Activated CD8-positive, alpha-beta T cell treated with anti-CD3 and anti-CD28 coated beads for 36 hours (primary cell): ENCODE measurements at places on chromosomes 13 and 19. TPM values are rescaled to one million over a fixed set of nuclear protein-coding genes. Genes with fewer than 3 reads are reported as not detected.

DNA sequence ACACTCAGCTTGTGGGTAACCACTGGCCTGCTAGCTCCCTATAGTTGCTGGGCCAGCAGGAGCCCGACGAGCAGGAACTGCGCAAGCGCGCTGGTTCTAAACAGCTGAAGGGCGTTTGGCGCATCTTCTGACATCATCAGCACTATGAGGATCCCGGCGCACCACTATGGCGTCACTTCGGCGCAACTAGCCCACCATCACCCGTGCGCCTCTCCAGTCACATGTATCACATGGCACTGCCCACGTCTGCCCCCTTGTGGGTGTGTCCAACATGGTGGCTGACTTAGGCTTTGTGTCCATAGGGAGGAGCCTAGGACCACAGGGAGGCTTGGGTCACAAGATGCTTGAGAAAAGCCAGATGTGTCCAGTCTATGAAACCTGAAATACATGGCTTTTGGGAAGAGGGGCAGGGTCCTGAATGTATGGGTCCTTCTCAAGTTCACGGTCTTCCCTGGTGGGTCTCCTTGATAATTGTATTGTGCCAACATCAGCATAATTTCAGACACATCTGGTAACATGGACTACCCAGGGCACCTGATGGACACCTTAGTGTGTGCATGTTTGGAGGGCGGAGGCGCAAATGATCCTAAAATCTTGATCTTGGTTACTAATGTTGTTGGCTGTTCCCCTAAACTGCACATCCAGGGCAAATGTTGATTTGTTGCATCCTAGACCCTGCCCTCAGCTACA is 18.0 kb downstream of the KLK4 start:
- no peaks in the 10 kb centered on the region for H3K36me3 ChIP-seq
- peak; percentile 15 for DNase-seq
- peaks cover 1% of the 10 kb centered on the region for H3K4me1 ChIP-seq

GRCh38 chr13:102679449-102680132 is 15.3 kb downstream of the METTL21C start:
- H3K27ac ChIP-seq = peak overlapping the region; percentile 36
- H3K27me3 ChIP-seq = no peaks in the 10 kb centered on the region
- no peak overlapping the region for H3K4me3 ChIP-seq
- DNase-seq = no peak

DNA sequence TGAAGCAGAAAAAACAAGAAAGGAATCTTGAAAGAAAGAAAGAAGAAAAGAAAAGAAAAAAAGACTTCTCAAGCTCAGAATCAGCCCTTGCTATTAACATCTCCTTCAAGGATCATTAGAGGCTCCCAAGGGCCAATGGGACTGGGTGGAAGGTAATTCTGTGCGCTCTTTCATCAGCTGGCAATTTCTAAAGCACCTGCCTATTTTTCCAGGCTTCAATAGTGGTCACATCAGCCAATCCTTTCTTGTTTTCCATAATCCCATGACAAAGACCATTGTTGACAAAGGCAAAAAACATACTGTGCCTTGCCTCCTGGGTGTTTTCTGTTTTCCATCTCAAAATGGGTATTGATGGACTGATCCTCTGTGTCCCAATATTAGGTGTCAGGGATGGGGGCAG is 88.2 kb upstream of the TSC22D1 start:
- no peak overlapping the region for H3K4me3 ChIP-seq
- no peaks in the 10 kb centered on the region for H3K36me3 ChIP-seq
- H3K27ac ChIP-seq = no peak overlapping the region
- H3K27me3 ChIP-seq = peaks cover 9% of the 10 kb centered on the region
- DNase-seq = no peak

DNA sequence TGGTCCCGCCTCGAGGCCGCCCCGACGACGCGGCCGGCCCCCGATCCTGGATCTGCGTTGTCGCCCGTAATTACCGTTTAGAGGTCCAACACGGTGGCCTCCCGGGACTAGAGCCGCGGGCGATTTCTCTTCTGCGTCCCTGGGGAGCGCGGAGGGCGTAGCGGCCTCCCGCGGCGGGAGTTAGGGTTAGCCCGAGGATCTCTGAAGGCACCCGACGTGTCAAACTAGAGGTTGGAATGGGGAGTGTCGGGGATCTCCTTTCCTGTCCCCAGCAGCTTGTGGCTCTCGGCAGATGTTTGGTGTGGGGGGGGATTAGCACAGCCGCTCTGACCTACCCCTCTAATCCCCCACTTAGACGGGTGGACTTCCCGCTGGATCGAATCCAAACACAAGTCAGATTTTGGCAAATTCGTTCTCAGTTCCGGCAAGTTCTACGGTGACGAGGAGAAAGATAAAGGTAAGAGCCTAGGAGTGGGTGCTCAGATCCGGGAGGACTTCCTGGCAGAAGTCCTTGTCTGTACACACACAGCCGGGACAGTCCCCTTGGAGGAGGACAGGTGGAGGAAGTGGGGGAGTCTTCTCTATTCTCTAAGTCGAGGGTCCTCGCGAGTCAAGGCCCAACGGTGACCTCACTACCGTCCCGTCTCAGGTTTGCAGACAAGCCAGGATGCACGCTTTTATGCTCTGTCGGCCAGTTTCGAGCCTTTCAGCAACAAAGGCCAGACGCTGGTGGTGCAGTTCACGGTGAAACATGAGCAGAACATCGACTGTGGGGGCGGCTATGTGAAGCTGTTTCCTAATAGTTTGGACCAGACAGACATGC is 581 bp downstream of the CALR start:
- peak; percentile 74 for DNase-seq
- H3K36me3 ChIP-seq = peaks cover 54% of the 10 kb centered on the region
- no peaks in the 10 kb centered on the region for H3K27me3 ChIP-seq
- peak overlapping the region; percentile 95 for H3K27ac ChIP-seq
- peaks cover 53% of the 10 kb centered on the region for H3K4me1 ChIP-seq

DNA sequence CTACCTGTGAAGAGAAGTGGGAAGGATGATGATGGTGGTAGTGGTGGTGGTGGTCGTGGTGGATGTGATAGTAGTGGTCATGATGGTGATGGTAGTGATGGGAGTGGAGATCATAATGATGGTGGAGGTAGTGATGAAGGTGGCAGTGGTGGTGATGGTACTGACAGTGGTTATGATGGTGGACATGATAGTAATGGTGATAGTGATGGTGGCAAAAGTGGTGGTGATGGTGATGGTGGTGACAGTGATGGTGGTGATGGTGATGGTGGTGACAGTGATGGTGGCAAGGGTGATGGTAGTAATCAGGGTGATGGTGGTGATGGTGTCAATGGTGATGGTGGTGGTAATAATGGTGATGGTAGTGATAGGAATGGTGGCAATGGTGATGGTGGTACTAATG is 26.2 kb downstream of the MBD3L2B start:
- H3K36me3 ChIP-seq = no peaks in the 10 kb centered on the region
- peaks cover 7% of the 10 kb centered on the region for H3K4me1 ChIP-seq
- H3K27ac ChIP-seq = no peak overlapping the region
- DNase-seq = no peak
- no peaks in the 10 kb centered on the region for H3K27me3 ChIP-seq

DNA sequence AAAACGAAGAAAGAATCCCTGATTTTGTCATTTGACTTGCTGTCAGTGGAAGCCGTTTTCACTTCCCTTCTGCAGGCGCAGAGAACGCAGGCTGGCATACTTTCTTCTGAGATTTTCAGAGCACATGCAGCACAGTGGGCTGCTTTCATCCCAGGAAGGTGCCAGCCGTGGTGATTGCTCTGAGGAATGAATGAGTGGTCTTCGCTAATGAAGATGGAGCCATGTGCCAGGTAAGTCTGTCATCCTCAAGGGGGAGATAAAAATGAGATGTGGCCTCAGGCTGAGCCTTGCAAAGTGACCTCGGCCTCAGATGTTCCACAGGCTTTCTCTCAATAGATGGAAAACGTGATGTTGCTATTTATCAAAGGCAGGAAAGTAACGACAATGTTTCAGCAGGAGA is 94.6 kb upstream of the FARP1 start:
- H3K27ac ChIP-seq = no peak overlapping the region
- H3K4me1 ChIP-seq = no peaks in the 10 kb centered on the region
- no peaks in the 10 kb centered on the region for H3K36me3 ChIP-seq
- H3K4me3 ChIP-seq = no peak overlapping the region
- peaks cover 7% of the 10 kb centered on the region for H3K27me3 ChIP-seq
- no peak for DNase-seq

DNA sequence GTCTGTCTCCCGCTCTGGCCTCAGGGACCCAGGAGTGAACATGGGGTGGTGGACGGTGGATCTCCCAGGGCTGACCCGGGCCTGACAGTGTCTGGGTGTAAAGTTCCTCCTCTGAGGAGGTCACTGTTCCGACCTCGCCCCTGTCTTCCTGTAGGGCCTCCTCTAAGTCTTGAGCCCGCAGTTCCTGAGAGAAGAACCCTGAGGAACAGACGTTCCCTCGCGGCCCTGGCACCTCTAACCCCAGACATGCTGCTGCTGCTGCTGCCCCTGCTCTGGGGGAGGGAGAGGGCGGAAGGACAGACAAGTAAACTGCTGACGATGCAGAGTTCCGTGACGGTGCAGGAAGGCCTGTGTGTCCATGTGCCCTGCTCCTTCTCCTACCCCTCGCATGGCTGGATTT is at the start of gene SIGLEC9:
Gene SIGLEC9 (plus strand): TSS at position 178 of the 400 bp plus-strand sequence. CDS start 69 bp downstream, at position 247.
- H3K4me3 ChIP-seq = peak within 1 kb of the TSS; percentile 39
- H3K4me1 ChIP-seq = peaks cover 71% of the 10 kb centered on the region
- H3K36me3 ChIP-seq = peaks cover 2% of the 10 kb centered on the region
- H3K27ac ChIP-seq = peak within 1 kb of the TSS; percentile 88
- no peaks in the 10 kb centered on the region for H3K27me3 ChIP-seq
- no peak for DNase-seq

DNA sequence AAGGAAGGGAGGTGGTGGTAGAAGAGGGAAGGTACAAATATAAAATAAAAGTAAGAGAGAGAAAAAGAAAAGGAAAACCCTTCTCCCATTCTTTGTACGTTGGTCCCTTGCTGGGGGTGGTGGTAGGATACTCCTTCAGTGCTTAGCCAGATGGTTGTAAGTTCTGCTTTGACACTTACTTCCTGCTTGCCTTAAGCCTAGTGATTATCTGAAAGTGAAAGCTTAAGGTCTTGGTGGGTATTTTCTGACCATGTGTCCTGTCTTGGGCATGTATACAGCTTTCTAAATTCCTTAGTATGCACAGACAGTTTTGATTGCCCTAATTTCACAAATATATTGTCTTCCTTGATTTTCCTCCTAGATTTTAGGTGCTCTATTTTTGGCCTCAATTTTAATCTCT is 314.8 kb downstream of the PCDH17 start:
- no peaks in the 10 kb centered on the region for H3K27me3 ChIP-seq
- DNase-seq = no peak
- no peaks in the 10 kb centered on the region for H3K36me3 ChIP-seq

GRCh38 chr19:43784981-43785808 is 4.4 kb upstream of the KCNN4 start:
- H3K27me3 ChIP-seq = peaks cover 6% of the 10 kb centered on the region
- peak overlapping the region; percentile 67 for H3K4me3 ChIP-seq
- DNase-seq = peak; percentile 71
- H3K27ac ChIP-seq = peak overlapping the region; percentile 94

GRCh38 chr19:55605637-55606470 is at the start of gene ZNF865:
ZNF865 (plus strand) TSS chr19:55605647; CDS start chr19:55613619, 7,972 bp downstream.
- H3K27ac ChIP-seq = peak within 1 kb of the TSS; percentile 96
- H3K4me1 ChIP-seq = peaks cover 56% of the 10 kb centered on the region
- no peaks in the 10 kb centered on the region for H3K27me3 ChIP-seq
- DNase-seq = peak; percentile 87

DNA sequence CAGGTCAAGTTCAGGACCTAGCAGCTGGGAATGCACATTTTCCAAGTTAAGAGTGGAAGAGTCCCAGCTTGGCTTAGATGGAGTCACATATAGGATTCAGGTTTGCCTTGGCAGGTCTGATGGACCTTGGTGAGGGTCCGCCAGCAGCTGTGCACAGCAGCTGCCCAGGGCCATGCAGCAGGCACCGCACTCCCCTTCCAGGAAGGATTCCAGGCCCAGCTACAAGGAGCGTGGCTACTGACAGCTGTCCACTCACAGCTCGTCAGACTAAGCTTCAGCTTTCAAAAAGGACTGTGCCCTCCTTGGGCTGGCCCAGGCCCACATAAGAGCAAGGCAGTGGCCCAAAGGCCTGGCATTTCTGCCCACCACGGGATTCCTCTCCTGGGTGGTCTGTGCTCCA is 68.4 kb downstream of the ALOX5AP start:
- no peaks in the 10 kb centered on the region for H3K36me3 ChIP-seq
- no peak overlapping the region for H3K4me3 ChIP-seq
- no peak overlapping the region for H3K27ac ChIP-seq

- DNase-seq = no peak
- no peak overlapping the region for H3K4me3 ChIP-seq
- H3K27me3 ChIP-seq = no peaks in the 10 kb centered on the region
- peaks cover 34% of the 10 kb centered on the region for H3K36me3 ChIP-seq
- no peak overlapping the region for H3K27ac ChIP-seq
Measured at GRCh38 chr19:34402074-34402600, 2.1 kb upstream of the PDCD2L start.

DNA sequence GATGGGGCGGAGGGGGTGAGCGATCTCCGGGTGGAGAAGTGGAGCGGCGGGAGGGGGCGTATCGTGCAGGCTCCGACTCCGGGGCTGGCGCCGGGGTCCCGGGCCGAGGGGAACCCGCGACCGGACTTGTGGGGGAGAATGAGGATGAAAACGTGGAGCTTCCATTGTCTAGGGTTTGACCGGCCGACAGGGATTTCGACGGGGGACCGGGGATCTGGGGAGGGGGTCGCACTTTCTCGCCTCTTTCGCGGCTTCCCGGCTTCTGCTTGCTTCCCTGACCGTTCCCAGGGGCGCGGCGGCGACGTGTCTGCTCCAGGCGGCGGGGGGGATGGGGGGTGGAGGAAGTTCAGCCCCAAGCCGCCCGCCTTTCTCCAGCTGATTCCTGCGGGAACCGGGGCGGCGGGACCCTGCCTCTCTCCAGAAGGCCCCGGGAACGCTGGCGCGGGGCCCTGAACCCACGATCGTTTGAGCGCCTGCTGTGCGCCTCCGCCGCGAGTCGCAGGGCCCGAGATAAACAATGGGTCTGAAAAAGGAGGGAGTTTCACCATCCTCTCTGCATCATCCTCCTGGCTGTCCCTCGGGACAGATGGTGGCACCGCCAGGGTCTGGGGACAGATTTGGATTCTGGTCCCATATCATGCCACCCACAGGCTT is 790 bp downstream of the TPM4 start:
- peaks cover 63% of the 10 kb centered on the region for H3K4me1 ChIP-seq
- H3K36me3 ChIP-seq = peaks cover 36% of the 10 kb centered on the region
- H3K4me3 ChIP-seq = peak overlapping the region; percentile 78
- DNase-seq = peak; percentile 28

DNA sequence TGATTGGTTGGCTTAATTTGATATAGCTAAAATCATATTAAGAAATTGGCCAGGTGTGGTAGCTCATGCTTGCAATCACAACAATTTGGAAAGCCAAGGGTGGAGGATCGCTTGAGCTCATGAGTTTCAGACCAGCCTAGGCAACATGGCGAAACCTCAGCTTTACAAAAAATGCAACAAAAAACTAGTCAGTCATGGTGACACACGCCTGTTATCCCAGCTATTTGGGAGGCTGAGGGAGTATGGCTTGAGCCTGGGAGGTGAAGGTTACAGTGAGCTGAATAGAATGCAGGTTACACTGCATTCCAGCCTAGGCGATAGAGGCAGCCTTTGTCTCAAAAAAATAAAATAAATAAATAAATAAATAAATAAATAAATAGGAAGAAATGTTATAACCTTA is 1579.6 kb upstream of the SLC10A2 start:
- H3K27ac ChIP-seq = no peak overlapping the region
- H3K27me3 ChIP-seq = no peaks in the 10 kb centered on the region
- no peak overlapping the region for H3K4me3 ChIP-seq
- no peaks in the 10 kb centered on the region for H3K4me1 ChIP-seq

Gene KMT5C
- 33.1 TPM for total RNA-seq

Gene OR2Z1
- not detected for total RNA-seq

Gene GIPC3
- 0.09 TPM for total RNA-seq

Gene ZNF331
- 34.8 TPM for total RNA-seq

Gene KANK2
- 2.0 TPM for total RNA-seq

Gene LCP1
- 1,019 TPM for total RNA-seq

Gene GGACT
- total RNA-seq = 4.0 TPM

Gene ZNF90
- total RNA-seq = 21.4 TPM

Gene UBL3
- 8.1 TPM for total RNA-seq

Gene ZIK1
- total RNA-seq = 6.1 TPM
